NCI-H774 (cell line): ENCODE measurements at places on chromosomes 3 and 15.

- DNase-seq, result no peak
Measured at GRCh38 chr3:36381311-36381956, 1.1 kb downstream of the STAC start.

DNA sequence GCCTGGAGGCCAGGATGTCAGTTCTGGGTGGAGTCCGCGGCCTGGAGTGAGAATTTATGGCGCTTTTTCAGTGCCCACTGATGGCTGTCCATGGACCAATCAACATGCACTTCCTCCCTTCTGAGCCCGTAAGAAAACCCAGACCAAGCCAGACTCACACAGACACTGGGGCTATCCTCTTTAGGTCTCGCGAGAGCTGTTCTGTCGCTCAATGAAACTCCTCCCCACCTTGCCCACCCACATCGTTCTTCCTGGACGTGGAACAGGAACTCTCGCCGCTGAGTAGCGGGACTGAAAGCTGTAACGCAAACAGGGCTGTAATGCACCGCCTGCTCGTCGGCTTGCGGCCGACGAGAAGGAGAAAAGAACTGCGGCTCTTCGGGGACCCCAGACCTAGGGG, 833.0 kb upstream of the CADM2 start:
- DNase-seq, result no peak

DNA sequence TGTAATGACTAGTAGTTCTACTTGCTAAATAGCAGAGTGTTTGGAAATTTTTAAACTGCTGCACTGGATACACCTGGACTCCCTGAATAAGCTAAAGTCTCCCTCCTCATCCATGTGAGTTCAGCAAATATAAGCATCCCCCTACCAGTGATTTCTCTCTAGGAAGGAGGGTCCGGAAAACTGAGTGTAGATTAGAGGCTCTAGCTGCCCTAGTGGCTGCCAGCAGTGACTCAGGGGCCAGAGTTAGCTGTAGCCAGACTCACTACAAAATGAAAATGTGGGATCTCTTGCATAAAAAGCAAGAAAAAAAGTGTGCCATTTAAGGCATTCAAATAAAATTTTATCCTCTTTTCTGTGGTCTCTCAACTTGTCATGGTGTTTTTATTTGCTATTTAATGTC, 485.0 kb upstream of the ATP11B start:
- no peak for DNase-seq

DNA sequence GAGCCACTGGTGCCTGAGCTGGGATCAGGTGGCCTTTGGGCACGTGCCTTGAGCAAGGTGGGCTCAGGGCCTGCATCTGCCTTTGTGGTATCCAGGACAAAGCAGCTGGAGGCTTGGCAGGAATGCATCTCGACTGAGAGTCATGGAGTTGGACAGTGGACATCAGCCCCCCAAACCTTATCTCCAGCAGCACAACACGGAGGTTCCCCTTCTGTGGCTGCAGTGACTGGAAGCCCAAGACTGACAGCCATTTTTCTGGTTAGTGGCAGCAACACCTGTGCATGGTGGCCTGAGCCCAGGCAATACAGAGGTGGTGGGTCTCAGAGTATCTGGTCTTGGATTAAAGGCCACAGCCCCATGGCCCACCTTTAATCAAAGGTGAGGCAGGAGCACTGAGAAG, 27.8 kb upstream of the TSEN2 start:
- no peak for DNase-seq

GRCh38 chr3:164250923-164251322, 827.4 kb downstream of the SI start:
- DNase-seq, result no peak
